Activated CD8-positive, alpha-beta memory T cell treated with anti-CD3 and anti-CD28 coated beads, Interleukin-2, amount 10 ng/mL, durations not matched to agents 7 days and 5 days (primary cell): ENCODE measurements at places on chromosomes 11 and 22. TPM values are rescaled to one million over a fixed set of nuclear protein-coding genes. Genes with fewer than 3 reads are reported as not detected.

Gene SULT4A1
- total RNA-seq = not detected

Gene FBLN1
- 0.42 TPM for total RNA-seq

Gene SLC17A6
- not detected for total RNA-seq

Gene ACR
- not detected for total RNA-seq

Gene FAT3
- total RNA-seq = not detected

Gene CRYBB3
- 0.52 TPM for total RNA-seq

Gene SAA2
- not detected for total RNA-seq

Gene SHISAL1
- total RNA-seq = not detected

Gene SMTNL1
- not detected for total RNA-seq

DNA sequence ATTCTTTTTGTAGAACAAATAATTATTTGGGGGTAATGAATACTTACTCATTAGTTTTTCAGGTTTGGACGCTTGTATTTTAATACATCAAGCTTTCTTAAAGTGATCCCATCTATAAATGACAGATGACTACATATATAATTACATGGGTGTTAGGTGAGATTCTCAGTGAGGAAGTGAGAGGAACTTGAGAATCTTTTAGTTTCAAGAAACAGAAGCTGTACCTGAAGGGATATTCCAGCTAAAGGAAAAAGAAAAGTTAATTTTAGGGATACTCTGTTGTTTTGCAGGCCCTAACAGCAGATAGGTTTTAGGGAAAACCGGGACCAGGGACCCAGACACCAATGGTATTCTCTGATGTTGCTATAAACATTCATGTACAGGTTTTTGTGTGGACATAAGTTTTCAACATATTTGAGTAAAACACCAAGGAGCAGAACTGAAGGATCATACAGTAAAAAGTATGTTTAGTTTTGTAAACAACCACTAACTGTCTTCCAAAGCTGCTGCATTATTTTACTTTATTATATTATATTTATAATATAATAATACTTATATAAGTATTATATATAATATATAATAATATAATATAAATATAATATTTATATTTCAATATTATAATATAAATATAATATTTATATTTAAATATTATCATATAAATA lies 24.1 kb upstream of the PHOX2A start:
- DNase-seq = no peak

DNA sequence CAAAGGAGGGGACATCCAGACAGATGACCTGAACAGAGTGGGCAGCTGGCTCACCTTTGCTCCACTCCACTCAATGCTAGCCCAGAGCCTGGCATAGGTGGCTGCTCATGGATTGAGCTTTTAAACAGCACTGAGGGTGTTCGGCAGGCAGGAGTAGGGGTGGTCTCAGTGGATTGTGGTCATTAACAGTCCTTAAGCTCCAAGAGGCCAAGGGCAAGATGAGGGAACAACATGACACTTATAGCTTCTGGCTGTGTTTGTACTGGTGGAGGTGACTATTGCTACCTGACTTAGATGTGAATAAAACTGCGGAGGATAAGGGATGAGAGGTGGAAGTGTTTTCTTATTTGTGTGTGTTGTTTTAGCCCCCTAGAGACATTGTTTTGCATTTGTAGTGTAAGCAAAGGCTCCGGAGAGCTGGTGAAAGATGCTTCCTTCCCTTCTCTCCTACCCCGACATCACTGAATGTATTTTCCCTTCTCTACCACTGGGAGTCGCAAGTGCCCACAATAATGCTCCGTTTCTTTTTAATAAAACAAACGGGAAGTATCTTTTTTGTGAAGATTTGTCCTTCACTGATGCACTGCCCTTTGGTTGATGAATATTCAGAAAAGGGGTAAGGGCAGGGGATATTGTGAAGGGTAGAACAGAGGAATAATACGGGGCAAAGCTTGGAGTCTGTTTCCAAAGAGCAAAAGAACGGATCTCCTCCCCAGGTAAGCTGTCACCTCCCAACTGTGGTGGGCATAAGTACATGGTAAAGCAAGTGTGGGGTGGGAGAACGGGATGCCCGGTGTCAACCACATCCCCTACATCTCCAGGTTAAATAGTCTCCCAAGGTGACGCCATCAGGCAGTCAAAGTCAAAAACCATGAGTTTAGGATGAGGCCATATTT lies 27.5 kb upstream of the MTNR1B start:
- no peak for DNase-seq

- DNase-seq = no peak
Measured at GRCh38 chr11:115144914-115145313, 359.3 kb downstream of the CADM1 start.

DNA sequence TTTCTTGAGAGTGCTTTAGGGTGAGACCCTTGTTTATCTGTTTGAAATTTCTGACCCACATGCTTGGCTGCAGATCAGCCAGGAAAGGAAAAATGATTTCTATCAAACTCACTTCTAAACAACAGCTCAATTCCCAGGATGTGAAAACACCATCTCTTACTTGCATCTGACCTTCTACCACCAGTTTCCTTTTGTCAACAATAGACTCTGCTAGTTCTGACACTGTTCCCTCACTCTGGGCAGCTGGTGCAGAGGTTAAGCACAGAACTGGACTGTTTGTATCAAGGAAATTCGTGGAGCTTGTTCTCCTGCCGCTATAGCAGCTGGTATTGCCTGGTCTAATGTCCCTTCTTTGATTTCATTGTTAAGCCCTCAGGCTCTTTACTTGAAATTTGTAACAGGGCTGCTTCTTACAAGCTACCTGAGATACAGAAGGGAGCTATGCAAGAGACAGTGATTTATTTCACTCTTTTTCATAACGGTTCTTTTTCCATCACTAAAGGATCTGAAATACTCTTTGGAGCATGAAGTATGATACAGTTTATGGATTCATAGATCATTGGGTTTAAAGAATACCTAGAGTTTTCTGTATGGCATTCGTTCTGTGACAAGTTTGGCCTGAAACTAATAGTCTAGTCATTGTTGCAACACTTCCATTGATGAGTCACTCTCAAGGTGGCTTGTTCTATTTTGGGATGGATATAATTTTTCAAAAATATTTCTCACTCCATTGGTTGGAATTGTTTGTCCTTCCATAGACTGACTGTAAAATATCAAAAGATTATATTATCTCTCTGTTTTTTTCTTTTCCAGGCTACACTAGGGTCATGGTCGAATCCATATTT lies 178.2 kb upstream of the ZC3H12C start:
- DNase-seq = no peak

DNA sequence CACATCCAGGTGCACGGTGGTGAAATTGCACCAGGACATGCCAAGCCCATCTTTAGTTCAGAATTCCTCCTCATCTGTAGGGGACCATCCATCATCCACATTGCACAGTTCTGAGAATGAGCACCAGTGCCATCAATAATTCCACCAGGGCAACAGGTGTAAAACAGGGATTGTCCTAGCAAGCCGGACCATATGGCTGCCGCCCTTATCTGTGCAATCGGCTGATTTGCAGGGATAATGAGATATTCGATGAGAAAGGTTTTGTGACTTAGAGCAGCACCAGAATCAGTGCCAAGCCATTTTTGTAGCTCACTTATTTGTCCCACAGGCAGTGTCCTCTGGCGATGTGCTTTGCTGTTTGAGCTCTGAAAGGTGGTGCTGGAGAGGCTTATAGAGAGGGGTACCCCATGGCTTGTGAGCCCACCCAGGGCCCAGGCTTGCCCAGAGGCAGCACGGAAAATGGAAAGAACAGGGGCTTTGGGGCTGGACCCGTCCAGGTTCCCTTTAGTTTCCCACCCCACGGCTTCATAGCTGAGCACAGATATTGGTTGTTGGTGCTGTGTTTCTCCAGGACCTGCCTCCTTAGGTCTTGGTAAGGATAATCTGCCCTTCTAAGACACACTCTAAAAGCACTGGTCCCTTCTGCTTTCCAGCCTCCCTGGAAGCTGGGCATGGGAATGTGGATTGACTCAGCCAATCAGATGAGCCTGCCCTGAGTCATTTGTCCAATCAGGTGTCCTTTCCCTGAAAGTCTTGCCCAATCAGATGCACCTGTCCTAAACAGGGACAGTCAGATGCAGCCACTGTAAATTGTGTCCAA lies 84.0 kb upstream of the SHANK2 start:
- DNase-seq = no peak

- no peak for DNase-seq
Measured at GRCh38 chr11:105092256-105093239, 47.0 kb downstream of the CARD18 start.

DNA sequence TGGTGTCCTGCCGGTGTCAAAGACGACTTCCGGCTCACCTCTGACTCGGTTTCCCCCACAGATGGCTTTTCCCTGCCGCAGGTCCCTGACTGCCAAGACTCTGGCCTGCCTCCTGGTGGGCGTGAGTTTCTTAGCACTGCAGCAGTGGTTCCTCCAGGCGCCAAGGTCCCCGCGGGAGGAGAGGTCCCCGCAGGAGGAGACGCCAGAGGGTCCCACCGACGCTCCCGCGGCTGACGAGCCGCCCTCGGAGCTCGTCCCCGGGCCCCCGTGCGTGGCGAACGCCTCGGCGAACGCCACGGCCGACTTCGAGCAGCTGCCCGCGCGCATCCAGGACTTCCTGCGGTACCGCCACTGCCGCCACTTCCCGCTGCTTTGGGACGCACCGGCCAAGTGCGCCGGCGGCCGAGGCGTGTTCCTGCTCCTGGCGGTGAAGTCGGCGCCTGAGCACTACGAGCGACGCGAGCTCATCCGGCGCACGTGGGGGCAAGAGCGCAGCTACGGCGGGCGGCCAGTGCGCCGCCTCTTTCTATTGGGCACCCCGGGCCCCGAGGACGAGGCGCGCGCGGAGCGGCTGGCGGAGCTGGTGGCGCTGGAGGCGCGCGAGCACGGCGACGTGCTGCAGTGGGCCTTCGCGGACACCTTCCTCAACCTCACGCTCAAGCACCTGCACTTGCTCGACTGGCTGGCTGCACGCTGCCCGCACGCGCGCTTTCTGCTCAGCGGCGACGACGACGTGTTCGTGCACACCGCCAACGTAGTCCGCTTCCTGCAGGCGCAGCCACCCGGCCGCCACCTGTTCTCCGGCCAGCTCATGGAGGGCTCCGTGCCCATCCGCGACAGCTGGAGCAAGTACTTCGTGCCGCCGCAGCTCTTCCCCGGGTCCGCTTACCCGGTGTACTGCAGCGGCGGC lies 5.5 kb downstream of the B3GNT6 start:
- peak; percentile 45 for DNase-seq

DNA sequence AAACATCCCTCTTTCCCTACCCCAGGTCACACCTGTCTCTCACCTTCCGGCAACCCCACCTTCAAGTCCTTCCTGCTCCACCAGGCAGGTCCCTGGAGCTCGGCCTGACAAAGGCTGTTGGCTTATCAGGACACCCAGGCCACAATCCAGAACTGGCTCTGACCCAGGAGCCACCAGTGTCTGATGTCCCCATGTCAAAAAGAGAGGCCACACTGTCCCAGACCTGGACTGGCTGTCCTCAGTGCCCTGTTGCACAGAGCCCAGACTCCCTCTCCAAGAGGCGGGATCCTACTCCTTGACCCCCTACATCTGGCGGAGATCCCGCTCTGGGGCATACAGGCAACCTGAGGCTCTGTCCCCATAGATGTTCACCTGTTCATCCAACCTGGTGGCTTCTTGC lies 116.0 kb downstream of the MN1 start:
- DNase-seq = no peak

DNA sequence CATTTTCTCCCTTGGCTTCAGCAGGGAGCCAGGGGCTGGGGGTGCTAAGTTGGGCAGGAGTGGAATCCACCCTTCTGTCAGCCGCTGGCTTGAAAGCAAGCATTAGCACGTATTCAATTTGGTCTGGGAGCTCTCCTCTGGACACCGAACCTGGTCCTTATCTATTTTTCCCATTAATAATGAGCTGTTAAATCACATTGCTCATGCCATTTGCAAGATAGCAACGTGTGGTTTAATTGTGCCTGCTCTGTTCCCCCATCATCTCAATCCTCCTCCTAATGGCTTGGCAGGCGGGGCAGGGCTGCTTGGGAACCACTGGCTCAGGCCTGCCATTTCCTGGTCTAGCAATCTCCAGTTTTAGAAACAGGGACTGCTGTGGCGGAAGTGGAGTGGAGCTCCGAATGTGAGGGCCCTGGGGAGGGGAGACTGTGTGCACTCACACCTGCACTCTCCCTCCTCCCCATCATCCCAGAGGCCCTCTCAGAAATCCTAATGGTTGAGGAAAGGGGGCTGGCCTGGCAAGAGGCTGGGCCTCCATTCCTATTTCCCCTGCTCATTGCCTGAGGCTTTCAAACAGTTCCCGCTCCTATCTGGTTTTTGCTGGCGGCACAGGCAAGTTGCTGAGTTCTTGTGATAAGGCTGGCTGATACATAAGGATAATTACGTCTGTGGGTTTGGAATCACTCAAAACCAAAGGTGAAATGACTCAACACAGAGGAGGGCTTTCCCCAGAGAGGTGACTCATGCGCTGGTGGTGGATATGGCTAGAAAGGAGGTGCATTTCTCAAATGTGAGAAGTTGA lies 201.2 kb upstream of the E2F8 start:
- DNase-seq = peak; percentile 74

DNA sequence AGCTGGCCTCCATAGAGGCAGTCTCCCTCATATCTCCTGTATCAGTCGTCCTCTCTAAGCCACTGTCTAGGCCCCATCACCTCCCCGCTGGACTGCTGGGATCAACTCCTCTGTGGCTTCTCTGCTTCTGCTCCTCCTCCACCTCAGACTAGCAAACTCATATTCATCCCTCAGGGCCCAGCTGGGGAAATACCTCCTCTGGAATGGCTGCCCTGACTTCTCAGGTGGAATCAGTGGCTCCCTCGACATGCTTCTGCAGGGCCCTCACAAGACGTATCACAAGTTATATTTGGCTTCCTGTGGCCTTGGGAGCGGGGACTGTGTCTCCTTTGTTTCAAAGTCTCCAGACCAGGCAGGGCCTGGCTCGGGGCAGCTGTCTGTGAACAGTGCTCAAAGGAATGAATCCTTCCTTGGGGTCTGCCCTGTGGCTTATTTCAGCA lies 10.0 kb downstream of the SLC29A2 start:
- no peak for DNase-seq

GRCh38 chr11:101612481-101612880 lies 28.7 kb upstream of the TRPC6 start:
- no peak for DNase-seq

GRCh38 chr11:14065141-14065540 lies 102.6 kb downstream of the SPON1 start:
- no peak for DNase-seq

- DNase-seq = no peak
Measured at GRCh38 chr11:10673501-10674062, 20.0 kb downstream of the IRAG1 start.

GRCh38 chr11:35288817-35289541 lies 130.4 kb downstream of the SLC1A2 start:
- DNase-seq = no peak

DNA sequence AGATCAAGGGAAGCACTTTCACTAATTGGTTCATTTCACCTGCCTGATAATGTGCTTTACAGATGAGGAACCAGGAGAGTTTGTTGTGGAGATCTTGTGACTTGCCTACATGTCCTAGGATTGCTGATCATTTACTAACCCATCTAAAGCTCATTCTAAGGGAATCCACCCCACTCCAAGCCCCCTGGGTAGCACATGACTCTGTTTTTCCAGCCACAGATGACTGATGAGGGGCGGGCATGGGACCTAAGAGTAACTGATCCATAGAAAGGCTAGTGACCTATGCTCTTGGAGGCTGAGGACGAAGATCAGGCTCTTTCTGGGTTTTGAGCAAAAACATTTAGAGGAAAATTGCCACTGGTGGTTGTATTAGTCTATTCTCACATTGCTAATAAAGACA lies 378.1 kb downstream of the CADM1 start:
- no peak for DNase-seq

- no peak for DNase-seq
Measured at GRCh38 chr22:24706732-24707469, 67.6 kb downstream of the PIWIL3 start.

- no peak for DNase-seq
Measured at GRCh38 chr22:27420195-27420816, 381.2 kb downstream of the MN1 start.

GRCh38 chr11:61477727-61478148 lies 30.8 kb upstream of the LRRC10B start:
- peak; percentile 61 for DNase-seq
